Kidney glomerular epithelial cell (primary cell): ENCODE measurements at places on chromosomes 11 and 22.

GRCh38 chr11:131447277-131447815, 76.9 kb downstream of the NTM start:
- DNase-seq: no peak

DNA sequence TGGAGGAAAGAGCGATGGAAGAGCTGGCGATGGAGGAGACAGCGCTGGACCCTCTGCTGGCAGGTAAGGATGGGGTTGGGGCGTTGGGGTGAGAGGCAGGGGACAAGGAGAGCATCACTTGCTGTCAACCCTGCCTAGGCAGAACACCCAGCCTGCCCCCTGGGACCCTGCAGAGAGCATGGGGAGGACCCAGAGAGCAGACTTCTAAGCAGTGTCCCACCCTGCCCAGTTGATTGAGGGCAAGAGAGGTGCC, 111.6 kb upstream of the ANO1 start:
- DNase-seq: no peak

DNA sequence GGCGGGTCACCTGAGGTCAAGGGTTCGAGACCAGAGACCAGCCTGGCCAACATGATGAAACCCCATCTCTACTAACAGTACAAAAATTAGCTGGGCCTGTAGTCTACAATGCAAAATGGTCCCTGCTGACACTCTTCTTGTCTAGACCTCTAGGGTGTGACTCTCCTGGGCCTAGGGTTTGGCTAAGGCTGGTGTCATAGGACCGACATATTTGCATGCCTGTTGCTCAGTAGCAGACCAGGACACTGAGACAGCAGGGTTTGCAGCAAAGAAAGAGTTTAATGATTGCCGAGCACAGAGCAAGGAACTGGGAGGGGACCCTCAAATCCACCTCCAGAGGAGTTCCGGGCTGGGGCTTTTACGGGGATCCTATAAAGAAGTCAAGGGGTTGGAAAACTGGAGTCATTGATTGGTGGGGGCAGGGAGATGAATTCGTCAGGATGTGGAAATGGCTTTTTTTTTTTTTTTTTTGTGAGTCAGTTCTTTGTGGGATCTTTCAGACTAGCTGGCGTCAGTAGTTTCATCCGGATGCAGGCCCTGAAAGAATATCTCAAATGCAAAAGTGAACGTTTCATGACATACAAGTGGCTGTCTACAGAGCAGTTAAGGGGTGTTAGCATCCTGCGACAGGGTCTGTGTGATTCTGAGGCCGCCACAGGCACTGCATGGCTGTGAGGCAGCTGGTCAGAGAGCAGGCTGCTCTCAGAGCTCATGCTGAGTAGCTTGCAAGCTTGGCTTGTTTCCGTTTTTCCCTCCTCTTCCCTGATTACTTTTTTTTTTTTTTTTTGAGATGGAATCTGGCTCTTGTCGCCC, 27.2 kb upstream of the A4GALT start:
- no peak for DNase-seq

DNA sequence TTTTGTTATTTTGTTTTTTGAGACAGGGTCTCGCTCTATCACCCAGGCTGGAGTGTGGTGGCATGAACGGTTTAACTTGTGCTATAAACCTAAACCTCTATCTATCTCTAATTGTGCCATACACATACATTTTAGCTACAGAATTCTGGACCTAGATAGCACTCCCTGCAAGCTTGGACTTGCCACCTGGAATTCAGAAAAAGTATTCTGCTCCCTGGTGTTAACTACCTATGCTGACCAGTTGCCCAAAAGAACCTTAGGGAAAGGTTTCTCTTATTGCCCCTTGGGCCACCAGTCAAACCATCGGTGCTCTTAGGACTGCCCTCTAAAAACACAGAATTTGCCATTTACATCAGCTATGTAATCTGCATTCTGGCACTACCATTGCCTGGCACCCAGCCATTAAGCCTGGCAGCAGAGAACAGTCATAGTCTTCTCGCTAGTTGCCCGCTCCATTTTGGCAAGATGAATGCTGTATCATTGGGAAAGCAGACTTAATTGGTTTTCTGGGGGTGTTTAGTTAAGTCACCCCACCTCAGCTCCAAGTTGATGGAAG, 55.3 kb downstream of the ETS1 start:
- no peak for DNase-seq

- no peak for DNase-seq
Observed at GRCh38 chr11:9669954-9670353, 6.1 kb downstream of the SWAP70 start.

DNA sequence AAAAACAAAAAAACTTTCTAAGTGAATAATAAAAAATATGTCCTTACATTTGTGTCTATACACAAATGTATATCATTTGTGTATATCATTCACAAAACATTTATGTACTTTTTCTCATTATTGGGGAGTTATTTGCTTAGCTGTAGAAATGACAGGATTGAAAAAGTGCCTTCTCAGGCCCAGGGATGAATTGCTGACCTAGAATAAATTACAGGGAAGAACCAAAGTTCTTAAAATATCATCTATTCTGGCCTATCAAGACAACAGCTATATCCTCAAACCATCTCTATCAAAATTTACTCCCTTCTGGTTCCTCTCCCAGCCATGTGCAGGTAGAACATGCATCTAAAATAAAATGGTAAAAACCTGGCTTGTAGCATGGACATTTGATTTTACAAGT, 1.9 kb upstream of the RAB6A start:
- DNase-seq: no peak

GRCh38 chr11:14768526-14769188, 123.4 kb downstream of the CYP2R1 start:
- no peak for DNase-seq

DNA sequence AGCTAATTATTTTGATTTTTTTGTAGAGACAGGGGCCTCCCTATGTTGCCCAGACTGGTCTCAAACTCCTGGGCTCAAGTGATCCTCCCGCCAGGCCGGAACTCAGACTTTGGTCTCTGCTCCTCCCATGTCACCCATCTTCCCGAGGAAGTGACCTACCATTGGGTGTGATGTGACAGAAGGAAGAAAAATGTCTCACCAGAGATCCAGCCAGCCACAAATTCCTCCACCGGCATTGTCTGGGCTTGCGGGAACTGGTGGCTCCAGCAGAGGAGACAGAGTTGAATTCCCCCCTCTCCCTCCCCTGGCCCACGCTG, 772 bp downstream of the SLC25A45 start:
- DNase-seq: no peak
